ENCODE measurements at places on chromosomes 3 and 15.

- DNase-seq = no peak
Measured at GRCh38 chr3:62604751-62605351, 231.5 kb upstream of the FEZF2 start.

GRCh38 chr15:96395687-96396086, 65.2 kb downstream of the NR2F2 start:
- no peak for DNase-seq

GRCh38 chr3:88574146-88574545, 424.4 kb downstream of the C3orf38 start:
- no peak for DNase-seq

DNA sequence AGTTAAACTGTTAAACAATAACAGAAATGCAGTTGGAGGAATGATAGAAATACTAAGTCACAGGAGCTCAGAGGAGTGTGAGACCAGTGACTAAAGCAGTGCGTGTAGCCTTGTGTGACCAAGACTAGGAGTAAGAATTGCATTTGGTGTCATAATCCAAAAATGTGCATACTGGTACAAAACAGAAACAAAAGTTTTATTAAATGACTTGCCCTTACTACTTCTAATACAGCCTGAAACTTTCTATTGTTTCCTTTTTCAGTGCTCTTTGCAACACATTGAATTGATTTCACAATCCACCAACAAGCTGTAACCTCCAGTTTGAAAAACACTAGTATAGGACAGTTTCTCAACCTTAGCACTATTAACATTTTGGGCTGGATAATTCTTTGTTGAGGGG, 17.1 kb downstream of the SNX1 start:
- DNase-seq = no peak

GRCh38 chr3:194056731-194057415, 79.1 kb upstream of the HES1 start:
- no peak for DNase-seq

GRCh38 chr3:120773932-120774331, 31.4 kb downstream of the GTF2E1 start:
- no peak for DNase-seq

- no peak for DNase-seq
Measured at GRCh38 chr15:60096157-60096556, 92.0 kb downstream of the FOXB1 start.

DNA sequence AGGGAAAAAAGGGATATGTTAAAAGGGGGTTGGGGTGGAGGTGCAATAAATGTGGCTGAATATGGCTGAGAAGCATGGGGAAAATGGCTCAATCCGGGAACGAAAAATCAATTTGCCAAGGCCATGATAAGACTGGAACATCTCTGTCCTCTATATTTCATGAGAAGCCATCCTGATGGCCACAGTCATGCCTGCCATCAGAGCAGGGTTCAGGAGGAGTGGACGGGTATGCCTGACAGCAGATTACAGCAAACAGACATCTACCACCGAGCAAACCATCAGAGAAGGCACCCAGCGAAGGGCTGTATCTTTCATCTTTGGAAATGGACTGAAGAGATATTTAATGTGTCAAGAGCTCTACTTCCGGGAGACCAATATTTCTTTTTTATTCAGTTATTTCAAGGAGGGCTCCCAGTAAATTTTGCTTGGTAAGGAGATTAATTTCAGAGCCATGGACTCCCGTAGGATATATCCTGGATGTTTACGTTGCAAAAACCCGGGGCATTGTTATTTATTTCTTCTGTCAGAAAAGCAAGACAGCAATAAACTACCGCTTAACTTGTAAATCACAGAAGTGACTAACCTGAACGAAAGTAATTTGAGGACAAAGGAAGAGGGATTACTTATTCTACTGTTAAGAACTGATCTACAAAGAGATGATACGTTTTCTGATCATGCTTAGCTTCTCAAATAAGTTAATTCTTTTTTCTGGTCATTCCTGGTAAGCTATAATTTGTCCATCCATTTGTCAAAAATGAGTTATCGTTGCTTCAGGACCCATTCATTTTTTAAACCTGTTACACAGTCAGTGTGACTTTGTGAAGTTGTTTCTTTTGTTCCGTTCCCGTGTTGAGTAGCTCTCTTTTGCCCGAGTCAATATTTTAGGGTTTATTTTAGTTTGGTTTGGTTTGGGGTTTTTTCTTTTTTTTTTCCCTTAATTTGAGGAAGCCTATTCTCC, 80.6 kb upstream of the CHD2 start:
- DNase-seq = no peak

GRCh38 chr3:55332176-55332575, 154.9 kb downstream of the WNT5A start:
- no peak for DNase-seq

GRCh38 chr15:34223904-34224596, 766 bp upstream of the EMC4 start:
- no peak for DNase-seq

DNA sequence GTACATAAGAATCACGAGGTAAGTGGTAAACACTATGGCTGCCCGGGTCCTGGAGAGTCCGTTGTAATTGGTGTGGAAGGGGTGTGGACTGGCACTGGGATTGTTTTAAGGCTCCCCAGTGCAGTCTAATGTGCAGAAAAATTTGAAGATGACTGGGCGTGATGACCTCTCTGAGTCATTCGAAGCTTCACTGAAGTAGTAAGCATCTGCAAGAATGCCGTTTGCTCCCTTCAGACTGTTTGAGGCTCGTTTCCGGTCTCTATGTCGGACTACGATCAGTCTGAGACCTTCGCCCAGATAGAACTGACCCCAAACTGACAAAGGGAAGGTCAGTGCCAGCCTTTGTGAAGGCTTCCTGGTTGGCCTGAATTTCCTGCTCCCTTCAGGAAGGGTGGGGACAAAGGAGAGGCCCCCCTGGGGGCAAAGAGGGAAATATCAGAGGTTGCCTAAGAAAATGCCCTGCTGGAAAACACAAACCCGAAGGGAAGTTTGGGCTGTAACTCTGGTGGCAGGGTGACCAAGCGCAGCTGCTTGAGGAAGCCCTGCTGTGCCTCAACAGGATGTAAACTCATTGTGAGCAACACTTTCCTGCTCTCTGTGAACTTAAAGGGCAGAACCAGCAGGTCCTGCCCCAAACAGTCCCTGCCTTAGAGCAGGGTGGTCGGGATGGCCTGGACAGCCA, 34.6 kb downstream of the BTD start:
- no peak for DNase-seq

DNA sequence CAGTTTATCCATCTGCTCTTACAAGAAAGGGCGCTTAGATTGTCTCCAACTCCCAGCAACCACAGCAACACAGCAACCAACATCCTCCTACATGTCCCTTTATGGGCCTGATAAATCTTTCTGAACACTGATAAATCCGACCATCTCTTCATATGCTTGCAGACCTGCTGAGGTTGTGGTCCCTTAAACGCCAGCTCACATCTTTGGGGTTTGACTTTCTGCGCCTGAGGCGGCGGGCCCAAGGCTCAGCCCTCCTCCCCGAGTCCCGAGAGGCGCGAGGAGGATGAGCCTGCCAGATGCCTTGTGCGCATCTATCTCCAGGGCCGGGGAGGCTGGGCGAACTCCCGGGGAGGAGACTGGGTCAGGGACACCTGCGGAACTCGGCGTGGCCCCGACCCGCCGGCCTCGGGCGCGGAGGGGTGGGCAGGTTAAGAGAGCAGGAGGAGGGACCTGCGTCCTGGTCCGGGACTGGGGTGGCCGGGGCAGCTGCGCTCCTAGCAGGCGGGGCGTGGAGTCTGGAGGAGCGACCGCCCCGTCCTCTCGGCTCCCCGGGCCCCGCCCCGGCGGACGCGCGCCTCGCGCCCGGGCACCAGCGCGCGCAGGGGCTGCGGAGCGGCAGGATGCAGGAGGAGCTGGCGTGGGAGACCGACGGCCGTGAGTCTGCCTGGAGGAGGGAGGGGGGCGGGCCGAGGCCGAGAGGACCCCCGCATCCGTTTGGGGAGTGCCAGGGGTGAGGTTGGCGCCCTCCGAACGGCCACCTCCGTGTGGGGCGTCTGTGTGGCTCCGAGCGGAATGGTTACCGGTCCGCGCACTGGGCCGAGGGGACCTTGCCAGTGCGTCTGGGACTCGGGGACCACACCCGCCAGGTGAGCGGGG, at the start of gene ANKDD1A:
Gene ANKDD1A, plus strand, starts transcription at position 592 of the 876 bp plus-strand sequence. Its CDS starts 29 bp downstream, at position 621.
- peak; percentile 74 for DNase-seq

DNA sequence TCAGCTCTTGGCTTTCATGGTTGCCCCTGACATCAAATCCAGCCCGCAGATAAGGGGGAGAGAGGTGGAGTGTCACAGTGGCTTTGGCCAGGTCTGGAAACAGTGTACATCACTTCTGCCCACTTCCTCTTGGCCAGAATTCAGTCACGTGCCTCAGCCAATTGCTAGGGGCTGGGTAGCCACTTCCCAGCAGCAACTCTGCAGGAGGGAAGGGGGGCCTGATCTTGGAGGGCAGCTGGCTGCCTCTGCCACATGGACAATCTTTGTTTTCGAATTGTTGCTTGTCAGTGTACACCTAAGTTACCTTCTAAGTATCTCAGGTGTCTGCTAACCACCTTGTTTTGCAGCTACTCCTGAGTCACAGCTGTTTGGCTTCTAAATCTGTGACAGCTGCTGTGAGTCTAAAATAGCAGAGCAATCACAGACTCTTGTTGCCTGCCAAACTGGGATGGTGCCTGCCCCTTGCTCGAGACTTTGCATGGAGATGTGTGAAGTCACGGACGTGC, 41.0 kb upstream of the LIMD1 start:
- no peak for DNase-seq

DNA sequence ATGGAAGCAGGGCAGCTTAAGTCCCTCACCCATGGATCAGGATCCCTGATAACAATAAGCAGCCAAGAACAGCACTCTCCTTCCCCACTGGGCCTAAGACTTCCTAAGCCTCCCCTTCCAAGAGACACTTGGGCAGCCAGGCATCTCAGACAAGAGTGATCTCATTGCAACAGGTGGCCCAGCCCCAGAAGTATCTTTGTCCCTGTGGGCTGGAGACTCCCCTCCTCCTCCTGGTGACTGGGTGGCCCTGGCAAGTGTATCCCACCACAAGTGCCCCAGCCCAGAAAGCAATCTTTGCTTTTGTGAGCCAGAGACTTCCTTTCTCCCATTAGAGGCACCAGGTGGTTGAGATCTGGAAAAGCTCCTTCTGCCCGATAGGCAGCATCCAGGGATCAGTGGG, 40.7 kb upstream of the POMGNT2 start:
- no peak for DNase-seq

GRCh38 chr3:187000711-187001151, 70.4 kb downstream of the ST6GAL1 start:
- no peak for DNase-seq

DNA sequence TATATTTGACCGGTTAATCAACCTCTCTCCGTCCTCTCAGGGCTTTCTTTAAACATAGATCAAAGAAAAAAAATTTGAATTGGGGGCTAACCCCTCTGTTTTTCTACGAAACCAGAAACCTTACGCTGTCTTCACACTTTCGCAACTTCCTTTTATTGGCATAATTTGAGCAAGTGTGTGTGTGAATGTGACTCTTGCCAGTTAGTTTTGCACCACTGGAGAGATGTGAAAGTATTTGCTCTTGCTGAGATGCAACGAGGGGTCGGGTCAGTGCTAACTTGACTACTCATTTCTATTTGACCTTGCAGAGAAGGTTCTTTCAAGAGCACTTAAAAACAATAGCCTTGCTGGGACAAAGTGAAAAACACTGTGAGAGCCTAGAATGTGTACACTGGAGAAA, 81.2 kb downstream of the FAM43A start:
- DNase-seq = no peak

DNA sequence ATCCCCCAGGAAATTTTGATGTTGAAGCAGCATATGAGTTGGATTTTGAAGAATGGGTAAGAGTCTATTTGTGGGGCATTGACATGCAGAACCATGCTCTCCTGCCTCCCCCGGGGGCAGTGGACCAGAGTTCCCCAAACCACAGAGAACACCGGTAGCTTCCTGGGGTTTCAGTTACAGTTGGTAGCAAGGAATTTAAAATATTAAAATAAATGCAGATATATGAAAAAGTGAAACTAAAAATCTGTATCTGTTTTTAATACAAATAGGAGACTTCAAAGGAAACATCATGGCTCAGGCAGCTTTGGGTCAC, 37.4 kb downstream of the SLC9A9 start:
- DNase-seq = no peak

- DNase-seq = no peak
Measured at GRCh38 chr3:66602237-66602636, 101.4 kb upstream of the LRIG1 start.

Measured in body of pancreas (tissue), 4 donors.